Cortex of kidney (tissue), 1 donor: ENCODE measurements at places on chromosomes 3 and 15.

- no peak for DNase-seq
Measured at GRCh38 chr3:109081746-109082510, 36.0 kb downstream of the MORC1 start.

- no peak for DNase-seq
Measured at GRCh38 chr3:32493437-32494414, 8.9 kb downstream of the CMTM6 start.

GRCh38 chr15:95494971-95495541 lies 835.4 kb upstream of the NR2F2 start:
- no peak for DNase-seq

GRCh38 chr3:30518872-30519271 lies 87.5 kb upstream of the TGFBR2 start:
- DNase-seq: no peak

DNA sequence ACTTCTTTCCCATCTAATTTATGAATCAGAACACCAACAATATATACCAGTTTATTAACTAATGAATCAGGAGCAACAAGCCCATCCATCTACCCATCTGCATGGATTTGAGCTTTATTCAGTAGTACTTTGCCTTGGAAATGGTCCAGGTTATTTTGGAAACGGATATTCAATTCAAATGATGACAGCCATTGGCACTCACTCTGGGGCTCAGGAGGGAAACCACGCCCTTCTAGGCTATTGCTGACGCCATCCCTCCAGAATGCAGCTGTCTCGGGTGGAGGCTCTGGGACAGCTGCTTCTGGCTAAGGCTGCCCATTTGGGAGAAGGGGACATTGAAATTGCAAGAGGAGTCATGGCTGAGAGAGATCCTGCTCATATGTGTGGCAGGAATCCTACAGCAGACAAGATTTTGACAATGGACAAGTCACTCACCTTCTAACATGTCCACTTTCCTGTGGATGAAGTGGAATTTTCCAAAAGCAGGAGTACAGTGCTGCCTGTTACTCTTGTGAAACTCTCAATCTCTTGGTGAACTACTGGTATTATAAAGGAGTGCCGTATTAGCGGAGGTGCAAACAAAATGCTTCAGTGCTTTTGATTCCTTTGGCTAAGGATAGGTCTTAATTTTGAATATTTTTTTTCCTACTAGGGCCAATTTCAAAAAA lies 29.3 kb upstream of the TRAK1 start:
- no peak for DNase-seq

DNA sequence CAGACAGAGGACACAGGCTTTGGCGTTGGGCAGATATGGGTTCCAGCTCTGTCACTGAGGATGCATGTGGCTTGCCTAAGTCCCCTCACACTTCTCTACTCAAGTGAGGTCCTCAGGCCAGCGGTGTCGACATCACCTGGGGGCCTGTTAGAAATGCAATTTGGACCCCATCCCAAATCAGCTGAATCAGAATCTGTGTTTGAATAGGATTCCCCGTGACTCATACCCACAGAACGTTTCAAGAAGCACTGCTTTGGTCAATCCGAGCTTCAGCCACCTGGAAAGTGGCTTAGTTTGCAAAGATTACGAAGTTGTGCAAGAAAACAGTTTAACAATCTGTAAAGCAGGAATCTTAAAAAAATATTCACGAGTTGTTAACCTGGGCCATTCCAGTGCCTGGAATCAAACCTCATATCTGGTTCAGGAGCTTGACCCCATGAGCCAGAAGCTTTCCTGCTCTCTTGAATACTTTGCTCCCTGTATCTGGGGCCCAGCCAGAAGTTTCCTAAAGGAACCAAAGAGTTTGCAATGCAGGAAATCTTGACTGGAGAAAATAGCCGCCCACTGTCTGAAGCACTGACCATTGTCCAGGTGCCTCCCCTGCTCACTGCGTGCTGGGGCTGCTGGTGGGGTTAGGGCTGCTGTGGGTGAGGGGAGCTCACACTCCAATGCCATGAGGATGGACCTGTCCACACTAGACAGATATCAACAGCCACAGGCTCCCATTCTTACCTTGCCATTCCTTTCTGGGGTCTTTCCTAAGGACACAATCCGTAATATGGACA lies 208.5 kb upstream of the LINGO1 start:
- DNase-seq: no peak

DNA sequence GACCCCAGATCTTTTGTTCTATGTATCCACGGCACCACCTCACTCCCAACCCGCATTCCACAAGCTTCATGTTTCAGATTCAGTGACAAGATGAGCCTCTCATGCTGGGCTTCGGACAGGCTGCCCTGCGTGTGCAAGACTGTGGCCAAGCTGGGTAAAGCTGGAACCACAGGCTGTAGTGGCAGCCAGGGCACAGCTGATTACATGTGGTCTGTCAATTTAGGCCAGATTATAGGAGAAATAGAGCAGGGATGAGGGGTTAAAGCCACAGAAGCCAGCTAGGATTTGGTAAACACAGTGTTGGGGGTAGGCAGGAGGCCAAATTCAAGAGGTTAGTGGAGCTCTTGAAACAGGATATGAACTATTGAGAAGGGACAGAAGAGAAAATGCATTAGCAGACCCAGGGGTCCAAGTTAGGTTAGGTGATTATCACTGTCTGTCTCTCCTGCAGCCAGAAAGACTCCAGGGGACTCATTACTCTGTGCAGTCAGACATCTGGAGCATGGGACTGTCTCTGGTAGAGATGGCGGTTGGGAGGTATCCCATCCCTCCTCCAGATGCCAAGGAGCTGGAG lies 12.9 kb downstream of the SNAPC5 start:
- DNase-seq: no peak

GRCh38 chr3:135565546-135565945 lies 400.0 kb upstream of the PPP2R3A start:
- no peak for DNase-seq

GRCh38 chr3:125271127-125271526 lies 58.6 kb upstream of the SLC12A8 start:
- no peak for DNase-seq

GRCh38 chr3:168093790-168094189 lies 1.9 kb downstream of the GOLIM4 start:
- no peak for DNase-seq

DNA sequence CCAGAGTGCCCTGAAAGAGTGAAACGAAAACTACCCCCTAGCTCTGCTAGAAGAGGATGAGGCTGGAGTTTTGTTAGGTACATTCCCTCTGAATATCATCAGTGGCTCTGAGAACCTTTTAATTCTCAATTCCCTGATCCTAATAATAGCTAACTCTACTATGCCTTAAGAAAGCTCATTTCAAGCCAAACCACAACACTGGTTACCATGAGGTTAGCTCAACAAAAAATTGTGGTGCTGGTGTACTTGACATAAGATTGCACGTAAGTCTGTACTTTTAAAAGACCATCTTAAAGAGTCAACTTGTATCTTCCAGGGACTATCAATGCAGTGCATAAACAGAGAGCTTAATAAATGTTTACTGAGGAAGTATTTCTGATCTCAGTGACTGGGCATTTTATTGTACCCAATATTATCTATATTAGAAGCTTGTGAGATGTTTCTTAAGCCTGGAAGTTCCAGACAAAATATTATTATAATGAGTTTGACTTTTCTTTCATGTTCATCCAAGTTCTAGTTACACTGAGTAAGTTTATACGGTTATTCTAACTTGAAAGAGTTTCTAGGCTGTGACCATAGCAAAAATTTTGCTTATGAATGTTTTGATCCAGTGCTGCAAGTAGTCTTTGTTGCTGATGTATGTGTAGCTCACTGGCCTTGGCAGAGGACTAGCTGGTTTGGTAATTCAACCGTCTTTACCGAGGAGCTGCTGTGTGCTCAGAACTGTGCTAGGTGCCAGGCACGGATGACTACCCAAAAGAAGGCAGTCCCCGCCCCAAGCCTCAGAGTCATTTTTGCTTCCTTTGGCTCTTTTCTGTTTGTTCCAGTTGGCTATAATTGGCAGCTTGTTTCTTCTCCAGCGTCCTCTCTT lies 334.4 kb upstream of the TRIM42 start:
- no peak for DNase-seq

DNA sequence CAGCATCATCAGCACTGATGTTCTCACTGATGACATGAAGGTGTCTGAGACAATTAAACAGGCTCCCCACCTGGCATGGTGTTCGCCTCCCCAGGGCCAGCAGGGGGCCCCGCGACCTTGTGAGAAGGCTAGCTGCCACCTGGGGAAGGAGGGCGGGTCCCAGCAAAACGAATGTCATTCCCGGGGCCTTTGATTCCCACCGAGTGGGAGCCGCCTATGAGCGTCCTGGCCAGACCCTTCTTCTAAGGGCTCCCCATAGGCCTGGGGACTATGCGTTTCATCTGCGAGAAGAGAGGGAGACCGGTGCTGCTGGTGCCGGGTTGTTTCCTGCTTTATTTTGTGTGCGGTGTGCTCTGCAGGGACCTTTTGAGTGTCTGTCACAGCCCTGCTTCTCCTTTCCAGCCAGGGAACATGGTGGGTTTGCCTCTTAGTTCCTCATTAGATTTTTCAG lies 20.5 kb upstream of the MINDY4B start:
- DNase-seq: no peak

DNA sequence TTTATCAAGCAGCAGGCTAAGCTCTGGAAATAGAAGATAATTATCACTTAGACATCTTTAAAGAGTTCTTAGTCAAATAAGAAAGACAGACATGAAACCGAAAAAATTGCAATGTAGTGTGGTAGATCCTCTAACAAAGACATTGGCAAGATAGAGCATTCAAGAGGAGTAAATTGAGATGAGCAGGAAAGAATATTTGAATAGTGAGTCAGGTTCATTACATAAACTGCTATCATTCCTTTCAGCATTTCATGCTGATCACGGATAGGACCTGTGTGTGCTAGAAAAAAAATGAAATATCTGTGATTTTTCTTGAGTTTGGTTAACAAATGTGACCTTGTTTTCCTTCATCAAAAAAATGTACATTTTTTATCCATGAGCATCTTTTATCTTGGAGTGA lies 460.9 kb downstream of the OTOL1 start:
- DNase-seq: no peak

DNA sequence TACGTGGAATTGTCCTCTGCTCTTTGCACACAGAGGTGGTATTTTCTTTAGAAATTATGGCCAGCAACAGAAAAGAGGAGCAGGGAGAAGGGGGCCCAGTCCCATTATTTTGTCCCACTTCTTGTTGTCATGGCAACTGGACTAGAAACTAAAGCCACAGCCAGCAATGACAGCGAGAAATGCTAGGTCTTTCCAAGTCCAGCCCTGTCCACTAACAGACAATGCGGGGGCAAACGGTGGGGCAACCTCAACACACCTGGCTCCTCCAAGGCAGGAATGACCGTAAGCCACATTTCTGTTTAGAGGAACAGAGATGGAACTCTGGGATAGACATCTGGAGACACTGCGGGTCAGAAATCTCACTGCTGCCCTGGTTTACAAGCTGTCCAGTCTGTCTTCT lies 107.3 kb downstream of the RFTN1 start:
- no peak for DNase-seq

- DNase-seq: no peak
Measured at GRCh38 chr3:150170852-150171520, 200.3 kb upstream of the PFN2 start.

- no peak for DNase-seq
Measured at GRCh38 chr3:71905426-71905825, 120.5 kb upstream of the PROK2 start.

DNA sequence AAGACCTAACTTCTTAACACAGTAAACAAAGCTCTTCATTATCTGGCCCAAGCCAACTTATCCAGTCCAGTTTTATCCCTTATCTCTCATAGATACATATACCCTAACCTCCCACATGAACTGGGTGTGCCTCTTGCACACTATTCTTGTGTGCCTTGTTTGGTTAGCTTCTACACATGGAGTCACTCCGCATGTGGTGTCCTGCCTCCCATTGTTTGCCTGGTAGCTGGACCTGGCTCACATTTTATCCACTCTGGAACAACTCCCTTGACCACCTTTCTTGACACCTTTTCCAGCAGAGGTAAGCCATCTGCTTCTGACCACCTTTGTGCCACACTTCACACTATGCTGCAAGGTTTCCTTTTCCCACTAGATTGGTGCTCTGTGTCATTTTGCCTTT lies 15.2 kb downstream of the TIPARP start:
- no peak for DNase-seq

- DNase-seq: no peak
Measured at GRCh38 chr15:70197945-70198361, 100.2 kb upstream of the TLE3 start.

DNA sequence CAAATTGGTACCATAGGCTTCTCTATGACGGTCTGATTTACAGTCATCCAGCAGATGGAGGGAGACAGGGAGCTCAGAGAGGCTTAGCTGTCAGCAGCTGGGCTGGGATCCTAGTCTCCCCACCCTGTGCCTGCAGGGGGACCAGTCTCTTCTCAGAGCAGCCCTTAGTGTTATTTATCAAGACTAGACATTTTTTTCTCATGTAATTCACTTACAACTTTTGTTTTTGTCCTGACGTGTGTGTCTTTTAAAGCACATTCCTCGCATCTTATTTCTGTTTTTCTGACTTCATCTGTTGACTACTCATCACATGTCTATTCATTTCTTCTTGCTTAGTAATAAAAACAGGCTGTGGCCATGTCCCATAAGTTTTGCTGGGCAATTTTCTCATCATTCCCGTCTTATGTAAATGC lies 116.1 kb downstream of the KLF13 start:
- DNase-seq: no peak

- no peak for DNase-seq
Measured at GRCh38 chr15:100016632-100017031, 283.4 kb upstream of the LYSMD4 start.

DNA sequence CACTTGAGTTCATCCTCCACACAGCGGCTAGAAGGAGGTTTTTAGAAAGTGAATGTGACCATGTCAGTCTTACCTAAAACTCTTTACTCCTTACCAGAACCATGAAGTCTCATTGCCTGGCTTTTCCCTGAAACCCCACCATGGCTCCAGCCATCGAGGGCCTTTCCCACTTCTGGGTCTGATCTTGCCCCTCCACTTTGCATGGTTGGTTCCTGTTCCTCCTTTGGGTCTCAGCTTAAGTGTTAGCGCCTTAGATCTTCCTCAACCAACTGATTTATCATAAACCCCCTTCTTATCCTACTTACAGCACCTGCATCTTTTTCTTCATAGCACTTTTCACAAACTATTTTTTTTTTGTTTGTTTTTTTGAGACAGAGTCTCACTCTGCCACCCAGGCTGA lies 45.9 kb upstream of the ULK4 start:
- DNase-seq: no peak

GRCh38 chr3:160676547-160677303 lies at the start of gene ARL14:
TSS of gene ARL14 (plus strand) at chr3:160677160. CDS start at chr3:160677347, 187 bp downstream.
- DNase-seq: no peak

GRCh38 chr15:47027322-47027946 lies 689.9 kb upstream of the SEMA6D start:
- DNase-seq: no peak

GRCh38 chr3:48762816-48763215 lies 45.8 kb upstream of the IP6K2 start:
- DNase-seq: no peak

GRCh38 chr3:75180235-75180944 lies 483.7 kb upstream of the FRG2C start:
- no peak for DNase-seq

- DNase-seq: no peak
Measured at GRCh38 chr3:63095-63765, 133.3 kb upstream of the CHL1 start.
